NCI-H510A (cell line): ENCODE measurements at places on chromosomes 12 and 14.

DNA sequence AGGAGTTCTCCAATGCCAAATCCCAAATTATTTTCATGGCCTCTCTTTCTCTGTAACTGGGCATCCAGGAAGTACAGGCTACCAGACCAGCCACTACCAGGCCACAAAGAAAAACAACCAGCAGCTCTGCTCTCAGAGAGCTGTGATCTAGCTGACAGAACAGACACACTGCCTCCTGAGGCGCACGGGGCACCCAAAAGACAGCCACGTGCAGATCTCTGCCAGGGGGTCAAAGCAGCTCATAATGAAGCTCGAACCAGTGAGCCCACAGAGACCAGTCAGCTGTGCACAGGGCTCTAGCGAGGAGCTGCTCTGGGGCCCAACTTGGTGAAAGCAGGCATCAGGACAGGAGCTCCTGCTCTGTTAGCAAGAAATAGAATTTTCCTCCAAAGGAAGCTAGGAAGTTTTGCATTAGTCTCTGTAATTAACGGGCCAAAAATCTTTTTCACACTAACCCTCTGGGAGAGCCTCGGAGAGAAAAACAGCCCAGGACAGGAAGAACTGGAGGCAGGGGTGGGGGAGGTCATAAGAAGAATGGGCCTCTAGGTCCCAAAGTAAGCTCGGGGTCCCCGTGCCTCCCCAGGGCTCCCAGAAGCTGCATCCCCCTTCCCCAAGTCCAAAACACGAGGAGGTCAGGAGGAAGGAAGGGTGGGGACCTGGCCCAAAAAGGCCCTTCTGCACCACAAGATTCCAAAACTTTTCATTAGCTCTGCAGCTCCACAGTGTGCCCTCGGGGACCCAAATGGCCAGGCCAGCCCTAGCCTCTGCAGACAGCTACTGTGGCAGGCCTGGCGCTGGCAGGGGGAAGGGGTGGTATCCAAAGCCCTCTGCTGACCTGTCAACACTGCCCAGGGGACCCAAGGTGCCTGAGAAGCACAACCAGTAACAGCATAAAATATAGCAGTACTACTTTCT is 30.2 kb downstream of the ACTN1 start:
- no peak for DNase-seq

DNA sequence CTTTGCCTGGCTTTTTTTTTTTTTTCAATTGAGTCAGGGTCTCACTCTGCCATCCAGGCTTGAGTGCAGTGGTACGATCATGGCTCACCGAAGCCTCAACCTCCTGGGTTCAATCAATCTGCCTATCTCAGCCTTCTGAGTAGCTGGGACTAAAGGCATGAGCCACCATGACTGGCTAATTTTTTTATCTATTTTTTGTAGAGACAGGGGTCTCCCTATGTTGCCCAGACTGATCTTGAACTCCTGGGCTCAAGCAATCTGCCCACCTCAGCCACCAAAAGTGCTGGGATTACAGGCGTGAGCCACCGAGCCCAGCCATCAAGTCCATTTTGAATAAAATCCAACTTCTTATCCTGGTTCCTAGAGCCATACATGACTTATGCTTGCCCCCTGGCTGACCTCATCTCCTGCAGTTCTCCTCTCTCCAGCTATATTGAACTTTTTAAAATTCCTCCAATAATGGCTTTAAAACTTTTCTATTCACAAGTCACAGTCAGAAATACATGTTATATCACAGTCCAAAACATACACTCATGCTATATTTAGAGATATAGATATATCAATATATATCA is 10.4 kb upstream of the RND1 start:
- no peak for DNase-seq

DNA sequence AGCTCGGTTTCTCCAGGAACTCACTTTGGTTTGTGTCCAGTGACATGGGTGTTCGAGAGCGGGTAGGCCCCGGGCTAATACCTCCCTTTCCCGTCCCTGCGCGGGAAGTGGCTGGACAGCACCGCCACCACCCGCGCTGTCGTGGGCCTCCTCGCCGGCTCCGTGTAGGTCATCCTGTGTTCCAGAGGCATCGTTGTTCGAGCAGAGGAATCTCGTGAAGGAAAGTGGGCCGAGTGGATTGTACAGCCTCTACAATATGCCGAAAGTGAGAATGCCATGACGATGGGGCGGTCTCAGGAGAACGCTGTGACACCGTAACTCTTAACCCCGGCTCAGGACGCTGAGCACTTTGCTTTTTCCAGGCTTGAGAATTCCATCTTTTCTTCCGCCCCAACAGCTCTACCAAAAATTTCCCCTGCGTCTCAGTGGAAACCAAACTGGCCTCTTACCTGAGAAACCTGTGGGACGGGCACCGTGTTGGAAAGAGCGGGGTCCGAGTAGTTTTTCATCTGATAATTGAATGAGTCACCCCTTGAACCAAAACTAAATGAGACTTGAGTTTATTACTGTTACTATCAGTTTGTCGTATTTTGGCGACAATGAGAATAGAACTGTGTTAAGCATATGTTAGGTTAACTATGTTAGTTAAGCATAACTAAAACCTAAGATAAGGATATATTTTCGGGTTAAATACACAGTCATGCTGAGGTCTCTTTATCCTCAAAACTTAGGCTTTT is 510 bp downstream of the EIF2S1 start:
- no peak for DNase-seq

- no peak for DNase-seq
These were observed 285.6 kb downstream of the GRIN2B start for GRCh38 chr12:13695781-13696180.

- no peak for DNase-seq
These were observed 40.6 kb upstream of the MEG3 start for GRCh38 chr14:100785338-100785615.

DNA sequence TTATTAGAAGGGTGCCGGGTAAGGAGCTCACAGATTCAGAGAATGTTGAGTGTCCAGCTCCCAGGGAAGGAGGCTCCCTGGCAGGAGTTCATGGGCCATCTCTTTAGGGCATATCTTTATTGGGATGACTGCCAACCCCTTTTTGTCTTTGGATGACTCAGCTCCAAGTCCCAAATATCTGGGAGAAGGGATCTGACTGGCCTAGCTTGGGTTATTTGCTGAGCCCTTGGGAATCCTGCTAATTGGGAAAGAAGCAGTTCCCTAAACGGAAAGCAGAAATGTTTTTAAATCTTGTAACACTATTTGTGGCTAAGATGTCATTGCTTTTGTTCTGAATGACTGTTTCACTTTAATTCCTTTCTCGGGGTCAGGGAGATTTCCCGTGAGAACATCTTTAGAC is 12.6 kb downstream of the DDX55 start:
- no peak for DNase-seq

- no peak for DNase-seq
These were observed 61.7 kb upstream of the PTHLH start for GRCh38 chr12:28034271-28034670.

DNA sequence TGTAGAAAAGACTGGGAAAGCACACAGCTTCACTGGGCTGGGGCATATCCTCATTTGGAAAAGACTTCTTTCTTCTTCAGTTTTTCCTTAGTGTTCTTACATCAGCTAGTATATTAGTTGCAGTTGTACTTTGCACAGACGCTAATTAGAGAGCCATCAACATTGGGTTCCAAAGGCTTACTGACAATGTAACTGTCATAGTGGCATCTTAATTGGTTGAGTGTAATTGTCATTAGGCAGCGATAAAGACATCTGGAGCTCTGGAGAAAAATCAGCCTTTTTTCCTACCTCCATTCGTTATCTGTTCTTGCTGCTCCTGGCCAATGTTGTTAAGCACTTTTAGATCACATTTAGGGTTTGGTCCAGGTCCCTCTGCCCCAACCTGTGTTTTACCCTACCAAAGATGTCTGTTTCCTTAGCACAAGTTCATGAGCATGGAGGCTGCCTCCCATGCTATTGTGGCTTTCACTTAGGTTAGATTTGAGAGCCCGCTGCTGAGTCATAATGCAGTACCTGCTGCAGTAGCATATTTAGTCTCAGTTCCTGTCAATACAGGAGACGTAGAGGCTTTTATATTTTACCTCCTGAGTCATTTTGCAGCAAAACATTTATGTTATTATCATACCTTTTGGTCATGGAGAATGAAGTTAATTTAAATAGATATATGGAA is 49.2 kb downstream of the FBXW8 start:
- DNase-seq, result no peak

DNA sequence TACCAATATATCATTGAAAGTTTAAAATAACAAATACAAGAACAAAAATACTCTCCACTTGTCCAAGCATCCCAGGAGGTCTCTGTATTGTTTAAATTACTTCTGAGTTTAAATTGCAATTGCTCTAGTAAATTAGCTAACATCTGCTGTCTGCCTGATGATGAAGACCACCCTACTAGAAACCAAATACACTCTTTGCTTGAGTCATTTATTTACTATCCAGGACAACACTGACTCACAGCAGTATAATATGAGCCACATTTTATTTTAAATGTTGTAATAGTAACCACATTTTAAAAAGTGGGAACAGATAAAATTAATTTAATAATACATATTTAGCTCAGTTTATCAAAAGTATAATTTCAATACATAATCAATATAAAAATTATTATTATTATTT is 62.9 kb upstream of the EEA1 start:
- DNase-seq, result no peak

DNA sequence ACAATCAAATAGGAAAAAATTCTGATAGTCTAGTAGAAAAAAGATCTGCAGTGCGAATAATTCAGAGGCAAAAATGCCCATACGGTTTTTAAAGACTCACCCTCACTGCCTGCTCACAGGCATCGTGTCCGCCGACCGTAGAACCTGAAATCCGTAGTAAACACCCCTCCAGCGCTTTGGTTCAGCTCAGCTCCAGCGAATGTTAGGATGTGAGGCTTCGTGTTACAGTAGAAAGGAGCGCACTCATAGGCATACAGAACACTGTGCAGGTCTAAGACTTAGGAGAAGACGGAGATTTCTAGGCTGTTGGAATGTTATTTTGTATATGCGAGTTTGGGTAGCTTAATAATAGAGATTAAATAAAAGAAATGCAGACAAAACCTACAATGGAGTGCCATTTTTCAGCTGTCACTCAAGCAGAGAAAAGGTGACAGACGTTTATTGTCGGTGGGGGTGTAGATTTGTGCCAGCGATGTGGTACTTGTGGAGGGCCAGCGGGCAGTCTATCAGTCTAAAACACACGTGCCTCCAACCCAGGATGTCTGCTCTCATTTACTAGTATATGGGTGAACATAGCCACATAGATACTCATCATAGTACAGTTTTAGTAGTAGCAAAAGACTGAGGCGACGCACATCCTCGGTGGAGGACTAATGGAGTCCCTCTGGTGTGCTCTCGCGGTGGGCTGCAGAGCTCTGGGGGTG is 25.7 kb downstream of the SFSWAP start:
- no peak for DNase-seq
